Globus pallidus (tissue), 1 donor: ENCODE measurements at places on chromosomes 16 and 17.

- no peak for DNase-seq
These were observed 226.8 kb downstream of the CPPED1 start for GRCh38 chr16:12576878-12577277.

GRCh38 chr16:19228052-19228451 is 57.5 kb upstream of the CLEC19A start:
- DNase-seq: no peak

DNA sequence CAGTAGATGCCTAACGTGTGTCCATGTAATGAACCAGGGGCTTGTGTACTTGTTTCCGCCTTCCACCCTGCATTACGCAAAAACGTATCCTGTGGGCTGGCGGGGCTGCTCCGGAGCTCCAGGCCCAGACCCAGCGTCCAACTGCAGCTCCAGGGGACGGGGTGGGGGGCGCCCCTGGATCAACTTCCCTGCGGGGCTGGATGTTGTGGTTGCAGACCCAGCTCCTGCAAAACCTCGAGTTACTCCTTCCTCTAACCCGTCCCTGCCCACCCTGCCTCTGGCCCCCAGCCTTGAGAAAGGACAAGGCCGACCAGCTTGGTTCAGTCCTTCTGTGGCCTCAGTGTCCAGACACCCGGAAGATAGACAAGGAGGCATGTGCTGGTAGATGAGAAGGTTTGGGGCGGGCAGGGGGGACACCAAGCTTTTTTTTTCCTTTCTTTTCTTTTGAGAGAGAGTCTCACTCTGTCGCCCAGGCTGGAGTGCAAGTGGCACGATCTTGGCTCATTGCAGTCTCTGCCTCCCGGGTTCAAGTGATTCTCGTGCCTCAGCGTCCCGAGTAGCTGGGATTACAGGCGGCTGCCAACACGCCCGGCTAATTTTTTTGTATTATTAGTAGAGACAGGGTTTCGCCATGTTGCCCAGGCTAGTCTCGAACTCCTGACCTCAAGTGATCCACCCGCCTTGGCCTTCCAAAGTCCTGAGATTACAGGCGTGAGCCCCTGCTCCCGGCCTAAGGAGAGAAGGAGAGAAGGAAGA is 731 bp upstream of the EXOC7 start:
- DNase-seq: no peak

GRCh38 chr16:55700961-55701360 is 45.2 kb downstream of the SLC6A2 start:
- DNase-seq: no peak

- DNase-seq: no peak
These were observed 10.7 kb upstream of the NOS2 start for GRCh38 chr17:27810902-27811557.

- DNase-seq: no peak
These were observed 74.2 kb downstream of the CPPED1 start for GRCh38 chr16:12729448-12729847.

DNA sequence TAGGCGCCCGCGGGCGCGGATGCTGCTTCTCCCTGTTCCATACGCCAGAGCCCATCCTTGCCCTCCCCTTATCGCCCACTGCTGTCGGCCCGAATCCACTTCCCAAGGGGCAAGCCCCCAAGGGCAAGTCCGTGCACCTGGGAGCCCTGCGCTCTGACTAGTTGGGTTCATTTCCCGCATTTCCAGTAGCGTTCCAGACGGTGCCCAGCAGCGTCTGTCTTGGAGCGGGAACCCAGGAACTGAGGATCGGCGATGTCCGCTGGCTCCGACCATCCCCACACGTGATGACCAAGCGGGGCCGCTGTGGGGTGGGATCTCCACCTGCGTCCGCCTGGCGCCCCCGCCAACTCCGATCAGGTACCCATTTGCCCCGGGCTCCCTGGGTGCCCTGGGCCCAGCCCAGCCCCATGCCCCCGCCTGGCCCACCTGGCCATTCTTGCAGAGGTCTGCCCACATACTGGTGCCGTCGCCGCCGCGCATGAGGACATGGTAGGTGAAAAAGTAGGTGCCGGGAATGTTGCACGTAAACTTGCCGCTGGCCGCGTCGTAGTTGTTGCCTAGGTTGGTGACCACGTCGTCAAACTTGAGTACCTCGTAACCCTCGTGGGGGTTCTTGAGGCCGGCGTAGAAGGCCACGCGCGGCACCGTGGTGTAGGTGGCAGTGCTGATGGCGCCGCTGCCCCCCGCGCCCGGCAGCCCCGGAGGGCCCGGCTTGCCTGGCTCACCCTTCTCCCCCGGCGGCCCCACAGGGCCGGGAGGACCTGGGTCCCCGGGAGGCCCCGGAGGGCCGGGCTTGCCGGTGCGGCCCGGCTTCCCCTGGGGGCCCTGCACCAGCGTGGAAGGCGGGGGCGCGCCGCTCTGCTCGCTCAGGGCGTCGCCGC is 837 bp downstream of the C1QL1 start:
- DNase-seq: no peak

- DNase-seq: no peak
These were observed 25.5 kb downstream of the NCOR1 start for GRCh38 chr17:16189791-16190348.

DNA sequence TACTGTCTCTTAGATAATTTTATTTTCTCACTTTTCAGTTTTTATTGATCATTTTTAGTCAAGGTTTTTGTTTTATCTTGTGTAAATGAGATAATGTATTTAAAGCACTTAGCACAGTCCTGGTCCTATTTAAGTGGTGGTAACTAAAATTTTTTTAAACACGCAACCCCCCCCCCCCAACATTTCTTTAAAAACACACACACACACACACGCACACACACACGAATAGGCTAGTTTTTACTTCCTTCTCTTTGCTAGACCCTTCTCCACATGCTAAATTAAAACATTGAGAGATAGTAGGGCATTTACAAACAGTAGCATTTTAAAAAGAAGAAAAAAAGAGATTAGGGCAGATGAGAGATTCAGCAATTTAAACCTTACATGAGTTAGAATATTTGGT is 5.0 kb downstream of the NFATC3 start:
- no peak for DNase-seq

DNA sequence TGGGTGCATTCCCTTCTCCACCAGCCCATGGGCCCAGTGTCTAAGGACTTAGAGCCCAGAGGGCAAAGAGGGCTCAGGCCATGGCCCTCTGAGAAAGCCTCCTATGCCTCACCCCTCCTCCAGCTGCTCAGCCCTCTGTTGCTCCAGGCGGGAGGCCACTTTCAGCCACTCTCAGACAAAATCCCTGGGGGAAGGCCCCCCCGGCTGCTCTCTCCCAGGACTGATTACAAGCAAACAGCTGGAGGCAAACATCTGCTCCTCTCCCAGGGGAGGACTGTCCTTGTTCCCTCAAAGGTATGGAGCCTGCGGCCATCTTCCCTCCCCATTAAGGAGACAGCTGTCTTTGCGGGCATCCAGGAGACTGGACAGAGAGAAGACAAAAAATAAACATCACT is 54.9 kb upstream of the DLX4 start:
- no peak for DNase-seq
